ENCODE measurements at places on chromosomes 4 and X. TPM values are rescaled to one million over a fixed set of nuclear protein-coding genes. Genes with fewer than 3 reads are reported as not detected.

DNA sequence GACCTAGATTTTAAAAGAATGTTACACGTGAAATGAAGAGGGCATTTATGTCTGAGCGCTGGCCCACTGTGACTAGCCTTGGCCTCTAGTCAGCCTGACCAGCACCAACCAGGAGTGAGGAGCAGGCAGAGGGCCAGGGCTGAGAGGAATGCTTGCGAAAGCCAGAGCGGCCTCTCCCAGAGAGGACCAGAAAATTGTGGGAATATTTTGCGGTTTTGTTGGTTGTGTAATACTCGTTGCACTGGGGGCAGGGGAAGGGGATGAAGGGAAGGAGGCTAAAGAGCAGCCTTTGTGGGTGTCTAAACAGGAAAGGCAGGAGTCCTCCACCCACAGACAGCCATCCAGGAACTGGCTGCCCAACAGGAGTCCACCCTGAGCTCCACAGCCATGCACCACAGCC is 3.8 kb downstream of the GABRE start:
- DNase-seq: peak; percentile 93

NIPAL1 gene
- total RNA-seq: 0.48 TPM

GRCh38 chr4:56301181-56301996 is 85.9 kb downstream of the AASDH start:
- DNase-seq: peak; percentile 83

STK32B gene
- 3.5 TPM for total RNA-seq

- DNase-seq: peak; percentile 90
Measured at GRCh38 chr4:1628892-1629698, 55.0 kb downstream of the FAM53A start.

INTU gene
- total RNA-seq: 17.4 TPM

- DNase-seq: no peak
Measured at GRCh38 chr4:80471756-80472155, 136.2 kb downstream of the CFAP299 start.

- peak; percentile 92 for DNase-seq
Measured at GRCh38 chr4:120921456-120922380, 808 bp downstream of the PRDM5 start.

DNA sequence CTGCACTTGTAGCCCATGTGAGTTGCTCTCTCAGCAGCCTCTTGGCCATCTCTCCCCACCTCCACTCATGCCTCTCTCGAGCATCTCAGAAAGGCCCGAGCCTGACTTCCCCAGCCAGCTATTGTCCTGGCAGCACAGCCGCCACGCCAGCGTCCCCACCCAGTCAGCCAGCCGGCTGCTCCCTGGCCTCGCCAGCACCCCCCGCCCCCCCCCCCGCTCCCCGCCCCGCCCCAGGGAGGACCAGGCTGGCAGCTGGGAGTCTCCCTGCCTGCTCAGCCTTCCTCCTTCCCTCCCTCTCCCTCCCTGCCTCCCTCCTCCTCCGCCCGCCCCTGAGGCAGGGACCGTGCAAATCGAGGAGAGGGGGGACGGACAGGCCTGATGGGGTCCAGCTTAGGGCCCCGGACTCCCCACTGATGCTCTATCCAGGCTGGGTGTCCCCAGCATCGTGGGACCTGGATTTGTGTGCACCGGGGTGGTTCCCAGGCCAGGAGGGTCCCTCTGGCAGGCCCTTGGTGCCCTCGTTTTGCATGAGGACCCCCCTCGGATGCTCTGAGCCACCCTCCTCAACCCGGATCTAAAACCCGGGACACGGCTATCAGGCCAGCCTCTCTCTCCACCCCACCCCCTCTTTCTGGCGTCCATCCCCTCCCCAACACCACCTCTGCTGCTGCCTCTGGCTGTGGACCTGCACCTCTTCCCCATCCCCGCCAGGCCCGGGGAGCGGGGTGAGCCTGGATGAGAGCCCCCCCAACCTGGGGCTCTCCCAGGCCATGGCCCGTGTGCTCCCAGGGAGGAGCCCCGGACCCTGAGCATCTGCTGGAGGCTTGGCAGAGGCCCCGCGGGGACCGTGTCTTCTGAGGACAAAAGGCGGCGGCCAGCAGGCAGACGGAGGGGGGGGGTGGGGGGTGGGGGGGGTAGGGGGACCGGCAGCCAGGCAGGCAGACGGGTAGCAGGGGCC is at the start of gene GPR173:
GPR173 (plus strand) TSS at position 621 of the 958 bp plus-strand sequence. CDS start 27,833 bp downstream, outside the sequence.
- DNase-seq: peak; percentile 82

CT83 gene
- not detected for total RNA-seq

P2RY4 gene
- 0.57 TPM for total RNA-seq

DIPK2B gene
- total RNA-seq: 32.2 TPM

GRCh38 chr4:83876047-83876446 is 340.1 kb downstream of the GPAT3 start:
- no peak for DNase-seq

TCEAL9 gene
- 54.6 TPM for total RNA-seq

DNA sequence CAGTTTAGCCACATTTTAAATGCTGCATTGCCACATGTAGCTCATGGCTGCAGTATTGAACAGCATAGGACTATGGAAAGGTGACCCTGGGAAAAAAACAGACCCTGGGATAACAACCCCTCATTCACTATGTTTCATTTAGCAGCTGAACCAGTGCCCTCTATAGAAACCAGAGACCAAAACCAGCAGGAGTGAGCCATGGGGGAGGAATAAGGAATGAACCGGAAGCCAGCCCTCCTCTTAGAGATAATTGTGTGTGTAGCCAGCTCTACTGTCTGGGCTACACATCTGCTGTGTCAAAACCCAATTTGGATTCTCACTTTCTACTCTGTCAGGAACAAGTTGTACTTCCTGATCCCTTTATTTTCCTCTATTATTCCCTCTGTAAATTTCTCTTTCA is 158.5 kb upstream of the S100G start:
- no peak for DNase-seq

GRCh38 chr4:15684498-15684897 is 2.9 kb downstream of the FAM200B start:
- DNase-seq: no peak

DNA sequence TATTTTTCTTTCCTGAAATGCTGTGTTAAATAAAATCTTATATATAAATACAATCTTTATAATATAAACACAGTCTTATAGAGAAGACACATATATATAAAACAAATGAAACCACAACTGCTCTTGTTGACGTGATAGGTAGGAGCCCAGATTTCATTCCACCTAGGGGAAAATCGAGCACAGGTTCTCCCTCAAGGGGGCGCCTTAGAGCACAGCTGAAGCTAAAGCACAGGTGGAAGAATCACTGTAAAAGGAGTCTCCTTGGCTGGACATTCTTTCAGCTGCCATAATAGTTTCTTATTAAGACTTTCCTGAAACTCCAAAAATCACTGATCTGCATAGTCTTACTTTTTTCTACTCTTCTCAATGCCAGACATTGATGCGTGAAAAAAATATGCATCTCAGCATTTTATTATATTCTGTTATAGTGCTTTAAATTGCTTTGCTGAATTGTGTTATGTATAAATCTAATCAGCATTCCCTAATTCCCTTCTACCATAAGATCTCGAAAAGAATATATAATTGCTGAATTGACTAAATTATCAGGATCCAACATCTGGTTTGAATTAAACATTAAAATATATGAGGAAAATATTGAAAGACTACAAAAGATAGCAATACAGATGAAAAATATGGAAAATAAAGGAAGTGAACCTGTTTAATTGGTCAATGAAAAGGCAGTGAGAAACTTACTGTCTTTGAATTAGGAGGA is 25.5 kb upstream of the RXFP1 start:
- DNase-seq: no peak

NDP gene
- total RNA-seq: 0.51 TPM

- DNase-seq: no peak
Measured at GRCh38 chr4:120971884-120972283, 49.4 kb upstream of the PRDM5 start.

DNA sequence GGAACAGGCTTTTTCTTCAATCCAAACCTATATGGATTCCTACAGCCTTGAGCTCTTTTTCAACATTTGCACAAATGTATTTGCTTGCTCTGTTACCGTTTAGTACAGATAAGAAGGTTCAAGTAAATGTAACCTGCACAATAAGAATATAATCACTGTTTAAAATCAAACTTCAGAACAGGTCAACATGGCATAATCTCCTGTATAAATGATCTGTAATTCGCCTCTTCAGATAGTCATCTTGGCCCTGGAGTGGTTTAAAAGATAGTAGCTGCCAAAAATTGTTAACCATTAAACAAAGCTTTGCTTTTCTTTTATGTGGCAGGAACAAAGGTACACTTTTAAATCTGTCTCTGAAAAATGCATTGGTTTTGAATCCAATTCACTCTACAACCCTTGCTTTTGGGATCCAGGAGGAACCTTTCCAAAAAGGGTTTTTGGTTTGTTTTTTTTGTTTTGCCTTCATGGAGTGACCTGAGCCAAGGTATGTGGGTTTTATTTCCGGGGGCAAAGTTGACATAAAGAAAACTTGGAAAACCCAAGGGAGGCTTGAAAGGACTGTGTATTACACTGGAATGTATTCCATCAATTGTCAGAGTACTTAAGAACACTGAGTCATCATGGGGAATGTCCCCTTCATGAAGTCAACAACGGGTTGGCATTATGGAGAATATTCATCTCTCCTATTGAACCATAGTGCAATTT is 210.4 kb upstream of the HCCS start:
- no peak for DNase-seq

DNA sequence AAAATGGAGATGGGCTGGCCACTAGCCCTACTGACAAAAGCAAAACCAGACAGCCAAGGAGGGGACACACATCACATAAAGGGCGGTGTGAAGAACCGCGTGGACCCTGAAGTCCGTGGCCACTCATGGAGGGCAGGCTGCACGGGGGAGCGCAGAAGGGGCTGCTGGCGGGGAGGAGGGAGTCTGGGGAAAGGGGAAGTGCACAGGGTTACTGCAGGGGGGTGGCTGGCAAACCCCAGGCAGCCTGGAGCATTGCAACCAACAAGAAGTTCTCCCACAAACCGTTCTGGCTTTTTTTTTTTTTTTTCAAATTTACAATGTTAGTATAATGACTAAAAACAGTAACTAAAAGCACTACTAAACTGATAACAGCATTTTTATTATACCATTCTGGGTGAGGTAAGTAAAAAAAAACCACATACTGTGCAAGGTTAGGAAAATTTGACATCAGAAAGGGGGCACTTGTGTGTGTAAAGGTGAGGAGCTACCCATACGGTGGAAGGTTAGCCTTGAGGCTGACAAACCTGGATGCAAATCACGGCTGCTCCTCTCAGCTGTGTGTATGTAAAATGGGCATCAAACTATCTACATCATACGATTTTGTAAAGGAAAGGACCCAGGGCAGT is 87.1 kb downstream of the TSPAN5 start:
- DNase-seq: no peak

GRCh38 chrX:72273718-72274117 is 3.3 kb downstream of the RPS4X start:
- DNase-seq: no peak

GRCh38 chrX:155148724-155149537 is 67.3 kb upstream of the VBP1 start:
- no peak for DNase-seq

DNA sequence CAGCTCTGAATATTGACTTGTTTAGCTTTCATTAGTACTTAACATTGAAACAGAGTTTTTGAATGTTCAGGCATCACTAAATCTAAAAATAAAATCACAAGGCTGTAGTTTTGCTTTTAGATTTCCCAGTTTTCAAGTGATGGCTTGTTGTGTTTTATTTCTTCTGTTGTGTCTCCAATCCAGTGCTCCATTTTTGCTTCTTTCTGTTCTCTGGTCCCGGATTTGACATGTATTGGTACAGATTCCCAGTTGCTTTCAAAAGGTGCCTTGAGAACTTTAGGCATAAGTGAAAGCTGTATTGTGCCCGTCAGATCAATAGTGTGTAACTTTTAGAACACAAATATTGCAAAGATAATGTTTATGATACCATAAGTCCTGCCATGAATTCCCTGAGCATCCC is 53.2 kb downstream of the ARHGAP10 start:
- no peak for DNase-seq

ARHGAP36 gene
- not detected for total RNA-seq

MCTS1 gene
- total RNA-seq: 24.2 TPM

MAGEB5 gene
- total RNA-seq: not detected

- no peak for DNase-seq
Measured at GRCh38 chr4:83556816-83557215, 20.9 kb downstream of the GPAT3 start.

GRCh38 chr4:87241336-87241735 is 20.9 kb upstream of the KLHL8 start:
- DNase-seq: no peak

DNA sequence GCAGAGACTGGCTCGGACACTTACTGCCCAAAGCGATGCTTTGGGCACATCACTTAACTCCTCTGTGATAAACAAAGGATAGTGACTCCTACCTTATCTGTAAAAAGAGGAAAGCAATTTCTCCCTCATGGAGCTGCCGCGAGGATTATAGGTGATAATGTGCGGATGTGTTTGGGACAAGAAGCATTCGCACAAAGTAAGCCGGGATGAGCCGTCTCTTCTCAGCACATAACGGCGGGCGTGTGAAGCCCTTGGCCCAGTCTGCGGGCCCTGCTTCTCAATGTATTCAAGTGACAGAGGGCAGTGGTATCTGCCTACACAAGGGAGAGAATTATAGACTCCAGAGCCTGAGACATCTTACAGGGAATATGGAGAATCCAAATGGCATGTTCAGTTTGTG is 550.3 kb upstream of the CPEB2 start:
- no peak for DNase-seq

IBSP gene
- total RNA-seq: not detected

- DNase-seq: no peak
Measured at GRCh38 chrX:15014281-15014680, 141.1 kb downstream of the MOSPD2 start.

DNA sequence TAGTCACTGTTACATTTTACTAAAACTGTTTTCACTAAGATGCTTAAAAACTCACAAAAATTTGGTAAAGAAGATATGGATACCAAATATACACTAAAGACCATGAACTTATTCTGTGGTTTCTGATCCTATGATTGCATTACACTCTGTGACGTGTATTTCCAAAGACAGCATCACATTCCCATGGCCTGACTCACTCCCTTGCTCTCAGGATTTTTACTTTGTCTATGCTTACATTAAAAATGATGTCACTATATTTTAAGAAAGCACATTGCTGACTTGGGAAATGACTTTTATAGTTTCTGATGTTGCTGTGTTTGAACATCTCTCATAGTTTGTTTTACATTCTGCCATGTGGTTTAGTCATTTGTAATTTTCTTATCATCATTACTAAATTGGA is 327.9 kb upstream of the MAGEB18 start:
- no peak for DNase-seq

GRCh38 chr4:138242076-138242833 is at the start of gene SLC7A11:
Gene SLC7A11, minus strand, starts transcription at chr4:138242349. Its CDS starts 280 bp downstream, at chr4:138242069.
- no peak for DNase-seq

MXRA5 gene
- 6.3 TPM for total RNA-seq

DNA sequence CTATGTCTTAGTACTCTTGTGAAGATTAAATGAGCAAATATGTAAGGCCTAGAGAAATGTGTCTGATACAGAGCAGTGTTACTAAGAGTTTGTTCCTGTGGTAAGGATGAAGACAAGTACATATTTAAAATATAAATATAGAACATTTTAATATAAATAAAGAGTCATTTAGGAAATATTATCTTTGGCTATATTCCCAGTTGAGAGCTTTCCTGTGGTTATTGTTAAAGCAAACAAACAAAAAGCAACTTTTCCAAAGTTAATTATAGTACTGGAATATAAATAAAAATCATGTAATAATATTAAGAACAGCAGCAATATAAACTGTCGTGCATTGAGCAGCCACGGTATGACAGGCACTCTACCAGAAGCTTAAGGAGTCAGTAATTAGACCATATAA is 472.5 kb downstream of the INPP4B start:
- DNase-seq: no peak

FAM241A gene
- total RNA-seq: 4.6 TPM

GRCh38 chr4:125131891-125132680 is 182.7 kb upstream of the FAT4 start:
- no peak for DNase-seq
